NCI-H526 treated with DMSO at 0.1 percent for 48 hours (cell line): ENCODE measurements at places on chromosomes 7 and 10.

DNA sequence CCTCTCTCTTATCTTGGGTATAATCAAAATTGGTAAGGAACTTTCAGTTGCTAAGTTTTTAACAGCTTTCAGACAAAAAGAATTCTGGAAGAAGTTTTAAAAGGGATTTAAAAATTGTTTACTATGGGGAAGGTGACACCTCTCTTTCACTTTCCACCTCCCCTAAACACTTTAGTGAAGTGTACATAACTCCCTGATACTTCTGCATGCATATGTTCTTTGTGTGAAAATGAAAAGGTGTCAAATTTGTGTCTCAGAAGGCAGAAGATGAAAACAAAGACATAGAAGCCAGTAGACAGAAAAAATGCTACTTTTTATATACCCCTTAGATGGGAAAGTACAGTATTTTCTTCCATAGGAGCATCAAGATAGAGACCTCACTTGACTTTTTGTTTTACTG, 117.8 kb downstream of the TMEM26 start:
- DNase-seq = no peak

- no peak for DNase-seq
Measured at GRCh38 chr7:1085910-1086421, 1.9 kb upstream of the GPER1 start.

- DNase-seq = no peak
Measured at GRCh38 chr7:7251742-7252141, 69.4 kb downstream of the C1GALT1 start.

DNA sequence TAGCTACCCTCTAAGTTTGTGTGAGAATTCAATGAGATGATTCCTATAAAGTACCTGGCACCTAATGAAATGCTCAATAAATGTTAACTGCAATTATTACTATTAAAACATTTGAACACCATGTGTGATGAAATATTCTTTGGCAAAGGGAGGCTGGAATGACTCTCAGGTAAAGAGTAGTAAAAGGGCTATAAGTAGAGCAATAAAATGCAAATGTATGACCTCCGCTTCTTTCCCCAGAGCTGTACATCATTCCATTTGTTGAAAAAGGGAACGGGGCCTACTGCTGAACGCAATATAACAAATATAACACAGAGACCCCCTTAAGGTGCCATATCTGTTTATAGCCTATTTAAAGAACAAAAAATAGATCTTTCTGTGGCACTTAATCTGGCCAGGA, 27.8 kb downstream of the CELF2 start:
- DNase-seq = peak; percentile 19

DNA sequence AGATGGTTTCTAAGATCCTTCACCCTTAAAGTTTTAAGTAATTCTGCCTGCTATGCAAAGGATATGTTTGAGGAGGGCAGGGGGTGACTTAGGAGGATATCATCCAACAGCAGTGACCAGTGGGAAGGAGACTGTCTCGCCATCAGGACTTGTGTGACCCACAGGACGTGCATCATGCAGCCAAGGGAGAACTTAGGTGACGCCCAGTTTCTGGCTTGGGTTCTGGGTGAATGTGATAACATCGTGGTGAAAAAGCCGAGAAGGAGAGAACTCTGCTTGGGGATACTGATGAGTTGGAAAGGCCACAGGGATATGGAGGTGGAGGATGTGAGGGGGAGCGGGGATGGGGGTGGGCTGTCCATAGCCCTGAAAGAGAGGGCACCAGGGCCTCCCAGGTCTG, 3.8 kb downstream of the WIPI2 start:
- no peak for DNase-seq

DNA sequence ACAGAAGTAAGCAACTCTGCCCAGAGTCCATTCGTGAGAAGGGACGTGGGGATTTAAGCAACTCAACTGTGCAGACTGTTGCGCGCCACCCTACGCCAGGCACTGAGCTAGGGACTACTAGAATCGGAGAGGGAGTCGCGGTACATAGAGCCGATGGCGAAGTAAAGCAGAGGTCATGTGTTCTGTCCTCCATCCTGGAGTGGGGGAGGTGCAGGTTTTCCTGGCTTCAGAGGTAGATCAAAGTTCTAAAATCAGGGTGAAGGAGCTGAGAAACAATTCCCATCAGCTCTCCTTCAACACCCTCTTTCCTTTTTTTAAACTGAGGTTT, 23.2 kb downstream of the SLC35G1 start:
- no peak for DNase-seq
